Chondrocyte (in vitro differentiated cells): ENCODE measurements at places on chromosomes 1 and 21. TPM values are rescaled to one million over a fixed set of nuclear protein-coding genes. Genes with fewer than 3 reads are reported as not detected.

Gene HRNR
- total RNA-seq = not detected in 3 replicates

Gene LIPI
- total RNA-seq = not detected in 3 replicates

DNA sequence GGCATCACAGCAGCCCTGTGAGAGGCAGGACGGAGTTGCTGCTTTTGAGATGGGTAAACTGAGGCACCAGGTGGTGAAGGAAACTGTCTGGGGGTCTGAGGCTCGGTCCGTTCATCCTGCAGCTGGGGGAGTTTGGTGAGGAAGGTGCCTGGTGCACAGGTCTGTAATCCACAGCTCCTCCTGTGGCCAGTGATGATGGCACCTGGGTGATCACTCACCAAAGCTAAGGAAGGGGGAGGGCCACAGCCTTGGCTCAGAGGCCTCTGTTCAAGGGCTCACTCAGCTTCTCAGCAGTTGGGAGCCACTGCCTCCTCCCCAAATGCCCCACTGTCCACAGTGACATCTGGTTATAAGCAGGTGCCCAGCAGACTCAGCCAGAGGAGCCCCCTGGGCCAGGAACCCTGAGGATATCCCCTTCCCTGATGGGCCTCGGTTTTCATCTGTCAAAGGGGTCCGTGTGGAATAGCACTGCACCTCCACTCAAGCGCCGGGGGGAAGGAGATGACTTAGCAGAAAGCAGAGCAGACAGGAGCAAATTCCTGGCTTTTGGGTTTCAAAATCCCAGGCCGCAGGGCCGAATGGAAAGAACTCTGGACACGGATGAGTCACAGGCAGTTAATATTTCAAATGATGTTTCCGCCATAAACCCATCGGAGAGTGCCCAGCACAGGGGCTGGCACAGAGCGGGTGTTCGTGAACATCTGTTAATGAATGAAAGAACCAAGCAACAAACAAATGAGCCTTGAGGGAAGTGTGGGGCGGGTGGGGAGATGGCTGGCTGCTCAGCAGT, 82.8 kb downstream of the DMRTB1 start:
- peaks cover 60% of the 10 kb centered on the region for H3K4me1 ChIP-seq
- H3K27ac ChIP-seq = peak overlapping the region; percentile 90
- no peaks in the 10 kb centered on the region for H3K27me3 ChIP-seq
- DNase-seq = peak; percentile 79

- DNase-seq = no peak
- H3K27ac ChIP-seq = peak overlapping the region; percentile 83
- H3K27me3 ChIP-seq = no peaks in the 10 kb centered on the region
These were observed 63.9 kb downstream of the MAP3K7CL start for GRCh38 chr21:29194342-29194741.

Gene NASP
- total RNA-seq = 38.9 to 76.9 TPM (median 42.3 TPM) in 3 replicates

- DNase-seq = no peak
- H3K4me1 ChIP-seq = no peaks in the 10 kb centered on the region
- H3K4me3 ChIP-seq = no peak overlapping the region
- no peaks in the 10 kb centered on the region for H3K36me3 ChIP-seq
- H3K27me3 ChIP-seq = peaks cover 14% of the 10 kb centered on the region
These were observed 88.5 kb upstream of the ETV3 start for GRCh38 chr1:157226739-157227138.

- peak overlapping the region; percentile 79 for H3K27ac ChIP-seq
- DNase-seq = no peak
- H3K4me3 ChIP-seq = no peak overlapping the region
- H3K4me1 ChIP-seq = peaks cover 36% of the 10 kb centered on the region
These were observed 207.6 kb upstream of the NFIA start for GRCh38 chr1:60874718-60875117.

- no peak overlapping the region for H3K27ac ChIP-seq
- H3K4me1 ChIP-seq = peaks cover 7% of the 10 kb centered on the region
- no peak for DNase-seq
- H3K36me3 ChIP-seq = peaks cover 29% of the 10 kb centered on the region
- no peak overlapping the region for H3K4me3 ChIP-seq
These were observed 35.2 kb downstream of the SLC45A1 start for GRCh38 chr1:8352886-8353785.

DNA sequence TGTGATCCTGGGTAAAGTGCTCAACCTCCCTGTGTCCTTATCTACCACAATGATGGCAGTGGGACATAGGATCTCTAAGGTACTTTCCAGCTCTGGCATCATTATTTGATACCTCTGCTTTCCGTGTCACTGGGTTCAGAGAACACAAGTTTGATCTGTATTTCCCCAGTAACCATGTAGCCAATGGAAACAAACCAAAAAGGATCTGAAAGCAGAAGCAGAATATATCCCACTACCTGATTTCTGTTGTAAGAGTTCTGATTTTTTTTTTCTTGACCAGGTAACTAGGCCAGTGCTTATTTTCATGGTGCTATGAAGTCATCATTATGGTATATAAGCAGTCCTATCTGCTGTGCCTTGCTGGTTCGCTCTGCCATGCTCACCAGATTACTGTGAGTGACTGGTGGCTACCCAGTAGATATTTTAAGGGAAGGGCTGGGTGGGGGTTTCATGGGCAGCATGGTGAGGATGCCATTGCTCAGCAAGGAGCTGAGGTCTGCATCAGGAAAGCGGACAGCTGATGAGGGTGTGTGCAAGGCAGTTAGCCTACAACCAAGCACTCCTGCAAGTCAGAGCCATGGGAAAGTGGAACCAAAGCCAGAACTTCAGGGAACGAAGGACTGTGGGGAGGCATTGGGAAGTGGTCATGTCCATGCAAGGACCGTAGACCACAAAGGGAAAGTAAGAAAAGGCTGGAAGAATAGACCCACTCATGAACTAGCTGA, 104.9 kb upstream of the EDEM3 start:
- no peak overlapping the region for H3K27ac ChIP-seq
- no peaks in the 10 kb centered on the region for H3K27me3 ChIP-seq
- no peak for DNase-seq
- H3K4me1 ChIP-seq = peaks cover 3% of the 10 kb centered on the region
- no peak overlapping the region for H3K4me3 ChIP-seq

- H3K4me3 ChIP-seq = no peak overlapping the region
- H3K27ac ChIP-seq = no peak overlapping the region
- no peaks in the 10 kb centered on the region for H3K27me3 ChIP-seq
These were observed 510.4 kb upstream of the ZP4 start for GRCh38 chr1:238401144-238401543.

- peaks cover 2% of the 10 kb centered on the region for H3K27me3 ChIP-seq
- no peak overlapping the region for H3K4me3 ChIP-seq
- H3K27ac ChIP-seq = no peak overlapping the region
- H3K4me1 ChIP-seq = no peaks in the 10 kb centered on the region
- H3K36me3 ChIP-seq = no peaks in the 10 kb centered on the region
These were observed 5.8 kb downstream of the OR6P1 start for GRCh38 chr1:158564608-158565007.

- no peak overlapping the region for H3K4me3 ChIP-seq
- DNase-seq = no peak
- no peak overlapping the region for H3K27ac ChIP-seq
- H3K27me3 ChIP-seq = no peaks in the 10 kb centered on the region
These were observed 140.4 kb upstream of the KCNE2 start for GRCh38 chr21:34223376-34223775.

Gene BARHL2
- total RNA-seq = not detected in 3 replicates

Gene NUAK2
- total RNA-seq = 1.7 to 3.3 TPM (median 3.3 TPM) in 3 replicates

- H3K36me3 ChIP-seq = peaks cover 1% of the 10 kb centered on the region
- peaks cover 1% of the 10 kb centered on the region for H3K27me3 ChIP-seq
- H3K4me3 ChIP-seq = no peak overlapping the region
- H3K4me1 ChIP-seq = peaks cover 22% of the 10 kb centered on the region
- DNase-seq = no peak
- no peak overlapping the region for H3K27ac ChIP-seq
These were observed 183.4 kb downstream of the ZNF281 start for GRCh38 chr1:200226268-200226968.

- no peak overlapping the region for H3K27ac ChIP-seq
- peak overlapping the region; percentile 74 for H3K4me3 ChIP-seq
- peak; percentile 86 for DNase-seq
- H3K4me1 ChIP-seq = peaks cover 33% of the 10 kb centered on the region
These were observed 730 bp downstream of the NOS1AP start for GRCh38 chr1:162070094-162070748.
